ENCODE measurements at places on chromosomes 5 and 9. TPM values are rescaled to one million over a fixed set of nuclear protein-coding genes. Genes with fewer than 3 reads are reported as not detected.

TRAF1 gene
- not detected for polyA plus RNA-seq

TRMT10B gene
- 4.8 TPM for polyA plus RNA-seq

CD72 gene
- polyA plus RNA-seq, result not detected

C5orf58 gene
- polyA plus RNA-seq, result not detected

INPP5E gene
- 1.9 TPM for polyA plus RNA-seq

ALAD gene
- 10.7 TPM for polyA plus RNA-seq

ARID3C gene
- not detected for polyA plus RNA-seq

ADAMTSL1 gene
- polyA plus RNA-seq, result 2.9 TPM

SLCO6A1 gene
- polyA plus RNA-seq, result not detected

TTC16 gene
- not detected for polyA plus RNA-seq

MACIR gene
- polyA plus RNA-seq, result 81.2 TPM

FOXI1 gene
- polyA plus RNA-seq, result not detected

EXOSC3 gene
- polyA plus RNA-seq, result 13.5 TPM

ZMYND19 gene
- 7.3 TPM for polyA plus RNA-seq

PKD2L2 gene
- polyA plus RNA-seq, result not detected

WNT8A gene
- polyA plus RNA-seq, result not detected

DOK3 gene
- 0.44 TPM for polyA plus RNA-seq

NRARP gene
- not detected for polyA plus RNA-seq

PNPLA7 gene
- not detected for polyA plus RNA-seq

TRIM14 gene
- 0.29 TPM for polyA plus RNA-seq

KIF24 gene
- 0.23 TPM for polyA plus RNA-seq

Measured in Purkinje cell (primary cell).